ENCODE measurements at places on chromosomes 12 and 14. TPM values are rescaled to one million over a fixed set of nuclear protein-coding genes. Genes with fewer than 3 reads are reported as not detected.

GRCh38 chr12:57008178-57008577 lies 1.8 kb upstream of the ZBTB39 start:
- DNase-seq = no peak

GRCh38 chr12:74539261-74539660 lies 1.6 kb downstream of the ATXN7L3B start:
- DNase-seq = no peak

- no peak for DNase-seq
These were observed 36.4 kb upstream of the GARIN6 start for GRCh38 chr12:99611117-99611516.

DNA sequence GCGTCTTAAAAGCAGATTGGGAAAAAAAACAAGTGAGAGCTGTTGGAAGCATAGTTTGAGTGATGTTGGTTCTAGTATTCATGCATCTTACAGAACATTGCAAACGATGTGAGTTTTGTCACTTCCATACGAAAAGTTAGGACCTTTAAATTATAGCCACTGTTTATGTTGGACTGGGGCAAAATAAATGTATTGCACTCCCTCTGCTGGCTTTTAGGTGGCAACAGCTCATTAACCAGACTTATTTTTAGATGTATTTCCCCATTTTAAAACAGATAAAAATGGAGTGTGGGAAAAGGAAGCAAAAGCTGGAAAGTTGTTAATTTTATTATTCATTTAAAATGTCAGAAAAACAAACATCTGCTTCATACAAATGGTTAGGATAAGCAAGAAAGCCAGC lies 111.9 kb downstream of the LGR5 start:
- DNase-seq = no peak

GRCh38 chr14:84750284-84750683 lies 779.7 kb upstream of the FLRT2 start:
- DNase-seq = no peak

DNA sequence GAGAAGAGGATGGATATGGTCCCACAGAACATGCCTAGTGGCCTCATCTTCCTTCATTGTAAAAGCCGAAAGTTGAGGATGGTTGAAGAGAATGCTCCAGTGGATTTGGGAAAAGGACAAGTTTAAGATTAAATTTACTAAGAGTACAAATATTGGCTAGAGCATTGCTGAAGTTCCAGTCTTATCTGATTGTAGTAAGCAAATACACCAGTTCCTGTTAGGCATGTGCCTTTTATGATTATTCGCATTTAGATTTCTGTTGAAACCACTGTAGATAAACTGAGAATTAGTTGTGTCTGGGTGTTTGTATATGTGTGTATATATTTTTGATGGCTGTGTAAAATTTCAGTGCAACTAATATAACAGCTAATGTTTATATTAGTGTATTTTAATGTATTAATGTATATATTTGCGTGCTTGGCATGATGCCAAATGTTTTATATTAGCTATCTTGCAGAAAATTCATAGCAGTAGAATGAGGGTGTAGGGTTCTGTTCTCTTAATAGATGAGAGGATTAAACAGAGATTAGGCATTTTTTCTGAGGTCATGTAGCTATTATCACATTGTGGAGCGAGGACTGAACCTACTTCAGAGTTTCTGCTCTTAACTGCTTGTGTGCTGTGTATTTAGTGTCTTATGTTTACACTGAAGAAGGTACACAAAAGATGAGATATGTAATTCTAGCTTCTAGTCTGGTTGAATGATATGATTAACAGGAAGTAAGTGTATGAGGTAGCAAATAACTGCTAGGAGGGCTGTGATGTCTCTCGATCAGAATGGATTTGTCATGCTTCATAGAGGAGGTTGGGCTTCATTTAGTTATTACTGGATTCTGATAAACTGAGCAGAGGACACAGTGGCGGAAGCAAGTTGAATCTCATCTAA lies 21.1 kb downstream of the FKBP3 start:
- no peak for DNase-seq

L2HGDH gene
- total RNA-seq = 14.2 TPM
